ENCODE measurements at places on chromosomes 7 and 10. TPM values are rescaled to one million over a fixed set of nuclear protein-coding genes. Genes with fewer than 3 reads are reported as not detected.

Gene AS3MT
- total RNA-seq = 1.6 TPM

Gene OR2A14
- total RNA-seq = not detected

Gene FGFBP3
- total RNA-seq = 0.65 TPM

Gene ZNF92
- 7.5 TPM for total RNA-seq

Gene ACTL6B
- not detected for total RNA-seq

Gene RSPH10B
- total RNA-seq = 2.2 TPM

Gene MMP21
- not detected for total RNA-seq

Gene ACHE
- total RNA-seq = not detected

Gene GCK
- total RNA-seq = 1.2 TPM

Gene OPN1SW
- not detected for total RNA-seq

Gene GSTO2
- 1.4 TPM for total RNA-seq

Gene NKX1-2
- not detected for total RNA-seq

Gene ADGRA1
- not detected for total RNA-seq

Gene SLC25A13
- total RNA-seq = 6.5 TPM

Gene ACTR3C
- total RNA-seq = 9.4 TPM

Gene WNT16
- not detected for total RNA-seq

Gene GIMAP5
- 142 TPM for total RNA-seq

Gene SUGCT
- 0.66 TPM for total RNA-seq

Gene TMEM176B
- not detected for total RNA-seq

Gene XRCC2
- total RNA-seq = 15.7 TPM

Gene FRAT1
- total RNA-seq = 1.5 TPM

Gene SPDYE9
- not detected for total RNA-seq

Gene OR2A5
- not detected for total RNA-seq

Gene MRLN
- not detected for total RNA-seq

Gene DDC
- not detected for total RNA-seq

Gene SLC16A12
- not detected for total RNA-seq

Gene SPDYE2
- total RNA-seq = not detected

Gene CC2D2B
- 0.24 TPM for total RNA-seq
